ENCODE measurements at places on chromosomes 2 and 18. TPM values are rescaled to one million over a fixed set of nuclear protein-coding genes. Genes with fewer than 3 reads are reported as not detected.

The DYNAP gene
- not detected for total RNA-seq

The TFCP2L1 gene
- 0.78 TPM for total RNA-seq

The DSC2 gene
- total RNA-seq, result 94.1 TPM

The RAB6C gene
- not detected for total RNA-seq

The RAB1A gene
- 134 TPM for total RNA-seq

The SPC25 gene
- 15.8 TPM for total RNA-seq

The AKAIN1 gene
- not detected for total RNA-seq

The TPRKB gene
- 43.3 TPM for total RNA-seq

The TMEM150A gene
- 26.0 TPM for total RNA-seq

The ZAP70 gene
- total RNA-seq, result 2.6 TPM

The TMEM131 gene
- 57.1 TPM for total RNA-seq

The ACVR2A gene
- 40.5 TPM for total RNA-seq
